ENCODE measurements at places on chromosomes 12 and 14.

DNA sequence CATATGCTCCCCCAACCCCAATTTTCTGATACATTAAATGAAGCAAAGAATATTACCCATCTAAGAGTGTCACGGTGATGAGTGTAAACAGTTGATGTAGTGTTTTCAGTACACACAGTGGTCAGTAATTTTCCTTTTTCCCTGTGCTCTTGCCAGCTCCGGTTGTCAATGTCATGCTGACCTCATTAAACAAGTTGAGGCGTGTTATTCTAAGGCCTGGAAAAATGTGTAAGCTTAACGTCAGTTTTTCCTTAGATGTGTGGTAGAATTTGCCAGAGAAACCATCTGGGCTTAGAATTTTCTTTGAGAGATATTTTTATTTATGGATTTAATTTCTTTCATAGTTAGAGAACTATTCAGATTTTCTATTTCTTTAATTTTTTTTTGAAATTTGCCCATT is 11.7 kb upstream of the SERPINA6 start:
- DNase-seq = no peak

DNA sequence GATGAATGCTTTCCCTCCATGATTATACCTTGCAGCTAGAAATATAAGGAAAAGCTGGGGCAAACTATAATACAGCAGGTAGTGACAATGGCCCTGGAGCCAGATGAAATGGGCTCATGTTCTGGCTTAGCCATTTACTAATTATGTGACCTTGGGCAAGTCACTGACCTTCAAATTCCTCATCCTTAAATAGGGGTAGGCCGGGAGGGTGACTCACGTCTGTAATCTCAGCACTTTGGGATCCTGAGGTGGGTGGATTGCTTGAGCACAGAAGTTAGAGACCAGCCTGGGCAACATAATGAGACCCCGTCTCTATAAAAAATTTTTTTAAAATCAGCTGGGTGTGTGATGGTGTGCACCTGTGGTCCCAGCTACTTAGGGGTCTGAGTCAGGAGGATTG is 155.4 kb downstream of the C12orf75 start:
- no peak for DNase-seq

DNA sequence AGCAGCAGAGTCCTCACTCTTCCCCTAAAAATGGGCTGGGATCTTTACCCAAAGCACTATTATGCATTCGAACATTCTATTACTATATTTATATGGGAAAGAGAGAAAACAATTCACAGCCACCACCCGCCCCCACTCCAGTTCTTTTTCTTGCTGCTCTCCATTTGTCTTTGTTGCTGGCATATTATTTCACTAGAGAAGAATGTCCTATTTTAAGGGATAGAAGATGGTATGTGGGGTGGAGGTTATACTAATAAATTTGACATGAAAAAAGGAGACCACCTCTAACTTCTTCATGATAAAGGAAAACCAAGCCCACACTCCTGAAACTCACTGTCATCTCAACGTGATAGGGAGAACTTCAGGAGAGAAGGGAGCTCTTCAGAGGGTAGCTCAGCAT is 28.5 kb upstream of the NTF3 start:
- DNase-seq = no peak

DNA sequence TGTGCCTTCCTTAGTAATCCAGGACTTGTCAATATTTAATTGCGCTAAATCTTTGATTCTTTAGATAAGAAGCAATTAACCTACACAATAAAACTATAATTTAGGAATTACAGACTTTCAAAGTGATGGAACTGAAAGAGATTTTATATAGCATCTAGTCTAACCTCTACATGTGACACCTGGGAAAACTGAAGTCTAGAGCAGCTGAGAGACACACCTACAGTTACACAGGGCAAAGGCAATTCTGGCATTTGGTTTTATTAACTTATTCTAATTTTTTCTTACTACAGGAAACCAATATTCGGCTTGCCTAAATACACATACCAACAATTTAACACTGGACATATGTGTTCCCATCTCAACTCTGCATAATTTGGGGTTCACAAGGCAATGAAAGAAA is 196.5 kb downstream of the STXBP6 start:
- DNase-seq = no peak

DNA sequence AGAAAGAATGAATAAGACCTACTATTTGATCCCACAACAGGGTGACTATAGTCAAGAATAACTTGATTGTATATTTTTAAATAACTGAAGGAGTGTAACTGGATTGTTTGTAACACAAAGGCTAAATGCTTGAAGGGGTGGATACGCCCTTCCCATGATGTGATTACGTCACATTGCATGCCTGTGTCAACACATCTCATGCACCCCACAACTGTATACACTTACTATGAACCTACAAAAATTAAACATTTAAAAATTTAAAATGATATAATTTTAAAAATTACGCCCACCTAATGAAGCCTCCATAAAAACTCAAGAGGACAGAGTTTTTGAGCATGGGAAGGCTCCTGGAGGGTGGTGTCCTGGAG is 94.5 kb downstream of the SCARB1 start:
- no peak for DNase-seq

DNA sequence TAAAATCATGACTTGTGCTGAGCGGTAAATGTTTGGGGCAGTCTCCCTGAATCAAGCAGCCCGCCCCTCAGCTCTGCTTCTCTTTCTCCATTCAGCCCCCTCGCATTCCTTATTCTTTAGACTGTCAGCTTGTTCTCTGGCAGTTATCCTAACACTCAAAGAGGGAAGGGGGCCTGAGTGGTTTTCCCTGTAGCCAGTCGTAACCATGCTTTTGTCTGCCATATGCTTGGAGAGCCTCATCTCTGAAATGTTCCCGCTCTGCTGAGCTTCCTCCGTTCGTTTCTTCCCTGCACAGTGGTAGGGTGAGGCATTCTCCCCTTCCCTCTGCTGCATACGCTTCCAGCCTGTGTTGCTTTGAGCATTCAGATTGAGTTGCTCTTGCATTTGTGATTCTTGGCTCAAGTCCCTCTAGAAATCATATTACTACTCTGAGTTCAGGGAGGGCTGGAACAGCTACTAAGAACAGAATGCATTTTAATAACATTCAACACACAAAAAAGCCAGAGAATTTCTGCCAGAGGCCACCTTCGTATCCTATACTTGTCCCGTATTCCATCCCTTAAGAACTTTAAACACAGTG is 119.7 kb downstream of the FBXL14 start:
- DNase-seq = no peak

- DNase-seq = no peak
Observed at GRCh38 chr12:13283867-13284266, 87.3 kb downstream of the EMP1 start.

DNA sequence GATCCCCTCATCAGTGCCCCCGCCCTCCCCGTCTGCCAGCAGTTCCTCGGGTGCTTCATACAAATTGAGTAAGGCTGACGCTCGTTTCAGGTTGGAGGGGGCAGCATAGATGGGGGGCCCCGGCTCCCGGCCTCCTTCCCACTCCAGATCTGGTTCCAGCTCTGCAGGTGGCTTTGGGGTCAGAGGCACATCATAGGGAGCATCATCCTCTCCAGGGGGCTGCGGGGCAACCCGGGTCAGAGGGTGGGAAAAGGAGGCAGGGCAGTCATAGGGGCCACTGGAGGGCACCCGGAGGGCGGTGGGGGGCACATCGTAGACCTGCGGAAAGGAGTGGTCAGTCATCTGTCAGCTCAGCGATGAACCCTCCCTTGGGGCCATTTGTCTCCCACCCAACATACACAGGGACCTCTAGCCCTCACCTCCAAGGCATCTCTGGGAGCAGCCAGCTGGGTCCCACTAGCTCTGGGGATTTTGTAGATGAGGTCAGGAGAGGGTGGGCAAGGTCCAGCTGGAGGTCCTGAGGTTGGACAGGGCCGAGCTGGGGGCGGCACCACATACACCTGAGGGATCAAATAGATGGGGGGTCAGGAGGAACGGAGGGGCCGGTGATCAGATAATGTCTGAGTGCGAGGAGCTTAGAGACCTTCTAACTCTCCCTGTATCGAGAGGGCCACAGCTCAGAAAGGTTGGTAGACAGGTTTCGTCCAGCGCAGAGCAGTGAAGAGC is 5.1 kb downstream of the EFS start:
- no peak for DNase-seq

- DNase-seq = no peak
Observed at GRCh38 chr14:31858868-31859267, 218.2 kb upstream of the ARHGAP5 start.

- no peak for DNase-seq
Observed at GRCh38 chr12:65248656-65249633, 29.5 kb upstream of the MSRB3 start.

DNA sequence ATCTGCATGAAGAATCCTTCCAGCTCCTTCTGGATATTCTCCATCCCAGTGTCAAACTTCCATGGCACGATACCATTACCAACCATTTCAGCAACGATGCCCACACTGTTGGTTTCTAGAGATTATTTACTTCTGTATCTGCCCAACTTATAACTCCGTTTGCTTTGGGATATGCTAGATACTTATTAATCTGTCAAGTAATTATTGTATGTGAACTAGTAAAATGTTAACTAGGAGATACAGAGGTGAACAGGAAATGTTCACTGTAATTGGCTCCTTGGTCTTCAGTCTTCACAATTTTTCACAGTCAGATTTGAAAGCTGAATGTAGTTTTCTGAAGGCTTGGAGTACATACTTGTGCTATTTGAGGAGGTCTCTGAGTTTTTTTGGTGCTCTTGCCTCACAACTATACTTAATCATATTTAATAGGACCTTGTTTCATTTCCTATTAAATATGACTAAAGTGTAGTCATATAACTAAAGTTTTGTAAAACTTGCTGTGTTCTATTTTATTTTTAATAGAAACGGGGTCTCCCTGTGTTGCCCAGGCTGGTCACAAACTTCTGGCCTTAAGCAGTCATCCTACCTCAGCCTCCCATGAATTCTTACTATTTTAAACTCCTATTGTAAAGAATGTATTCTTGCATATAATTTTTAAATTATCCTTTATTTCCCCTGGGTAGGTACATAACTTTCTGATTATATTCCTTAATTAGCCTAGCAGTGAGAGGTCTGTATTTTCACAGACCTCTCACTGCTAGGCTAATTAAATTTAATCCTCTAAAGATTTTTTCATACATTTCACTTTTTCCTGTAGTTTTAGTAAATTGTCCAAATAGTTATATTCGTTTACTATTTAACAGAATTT is 79.7 kb downstream of the FGD4 start:
- DNase-seq = no peak

GRCh38 chr12:106774808-106775524 is 484 bp downstream of the RIC8B start:
- no peak for DNase-seq

- DNase-seq = no peak
Observed at GRCh38 chr14:42929806-42930480, 1323.3 kb downstream of the LRFN5 start.

DNA sequence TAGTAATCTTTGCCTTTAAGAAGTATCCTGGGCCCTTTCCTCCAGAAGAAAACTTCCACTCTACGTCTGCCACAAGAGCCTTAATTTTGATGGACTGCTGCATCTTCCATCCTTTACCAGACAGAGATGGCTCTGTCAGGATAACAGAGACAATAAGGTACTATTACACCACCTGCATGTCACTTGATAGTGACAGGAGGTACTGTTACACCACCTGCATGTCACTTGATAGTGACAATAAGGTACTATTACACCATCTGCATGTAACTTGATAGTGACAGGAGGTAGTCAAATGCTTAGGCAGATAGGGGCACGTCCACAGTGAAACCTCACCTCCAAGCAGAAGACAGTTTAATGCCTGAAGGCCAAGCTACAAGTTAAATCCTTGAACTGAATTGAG is 13.9 kb downstream of the OR6C74 start:
- DNase-seq = no peak

GRCh38 chr12:57579677-57580465 is 11.1 kb upstream of the PIP4K2C start:
- no peak for DNase-seq

- no peak for DNase-seq
Observed at GRCh38 chr12:124481772-124482566, 85.4 kb downstream of the NCOR2 start.

- DNase-seq = no peak
Observed at GRCh38 chr12:28793581-28794151, 355.4 kb upstream of the FAR2 start.

GRCh38 chr14:79044894-79045624 is 874.9 kb downstream of the NRXN3 start:
- no peak for DNase-seq

Measured in stimulated activated CD8-positive, alpha-beta memory T cell treated with anti-CD3 and anti-CD28 coated beads, Interleukin-2, amount 100 ng/mL, for 1 hour (primary cell).